CD4-positive, alpha-beta T cell treated with Interleukin-4 for 4 hours (primary cell): ENCODE measurements at places on chromosomes 3 and 15.

- no peak for DNase-seq
These were observed 107.3 kb downstream of the MINAR1 start for GRCh38 chr15:79539401-79539800.

GRCh38 chr15:34241376-34242330 is 16.8 kb downstream of the EMC4 start:
- DNase-seq, result peak; percentile 62

GRCh38 chr3:169497567-169498257 is 165.8 kb downstream of the MECOM start:
- no peak for DNase-seq

GRCh38 chr3:16936676-16937230 is 52.0 kb downstream of the PLCL2 start:
- DNase-seq, result no peak

DNA sequence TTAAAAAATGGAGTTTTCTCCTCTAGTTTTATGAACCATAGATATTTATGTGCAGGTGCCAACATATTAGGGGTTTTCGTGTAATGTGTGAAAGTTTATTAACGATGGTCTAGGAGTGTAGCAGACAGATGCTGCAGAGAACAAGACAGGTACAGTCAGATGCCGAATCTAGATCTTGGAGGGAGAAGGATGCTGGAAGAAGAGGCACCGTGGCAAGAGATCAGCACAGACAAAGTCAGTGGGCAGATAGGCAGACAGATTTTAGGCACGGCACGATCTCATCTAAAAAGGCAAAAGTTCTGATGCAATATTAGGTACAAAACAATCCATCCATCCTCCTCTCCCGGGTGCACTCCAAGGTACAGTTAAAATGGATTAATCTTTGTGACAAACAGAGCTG is 161.6 kb downstream of the TIGIT start:
- DNase-seq, result no peak
